ENCODE measurements at places on chromosomes 6 and 20. TPM values are rescaled to one million over a fixed set of nuclear protein-coding genes. Genes with fewer than 3 reads are reported as not detected.

GRCh38 chr6:166381733-166382499, 824 bp downstream of the MPC1 start:
- no peaks in the 10 kb centered on the region for H3K36me3 ChIP-seq
- peak overlapping the region; percentile 93 for H3K4me3 ChIP-seq
- no peaks in the 10 kb centered on the region for H3K27me3 ChIP-seq
- DNase-seq, result no peak
- H3K27ac ChIP-seq, result 0 out of 2 replicates have a peak overlapping the region, but pooled peaks have one; percentile 13

GRCh38 chr20:51493346-51493791, 49.1 kb downstream of the NFATC2 start:
- H3K4me1 ChIP-seq, result peaks cover 1% of the 10 kb centered on the region
- no peak for DNase-seq
- H3K27ac ChIP-seq, result no peak overlapping the region
- H3K4me3 ChIP-seq, result no peak overlapping the region
- H3K36me3 ChIP-seq, result no peaks in the 10 kb centered on the region

KIF25 gene
- total RNA-seq, result 0.44 TPM

GRCh38 chr6:166551754-166552495, 34.6 kb downstream of the RAMACL start:
- no peaks in the 10 kb centered on the region for H3K27me3 ChIP-seq
- H3K36me3 ChIP-seq, result no peaks in the 10 kb centered on the region

- H3K27ac ChIP-seq, result no peak overlapping the region
- H3K4me1 ChIP-seq, result peaks cover 24% of the 10 kb centered on the region
- no peak overlapping the region for H3K4me3 ChIP-seq
- peaks cover 25% of the 10 kb centered on the region for H3K36me3 ChIP-seq
Measured at GRCh38 chr20:62898970-62899632, 27.2 kb downstream of the DIDO1 start.

DNA sequence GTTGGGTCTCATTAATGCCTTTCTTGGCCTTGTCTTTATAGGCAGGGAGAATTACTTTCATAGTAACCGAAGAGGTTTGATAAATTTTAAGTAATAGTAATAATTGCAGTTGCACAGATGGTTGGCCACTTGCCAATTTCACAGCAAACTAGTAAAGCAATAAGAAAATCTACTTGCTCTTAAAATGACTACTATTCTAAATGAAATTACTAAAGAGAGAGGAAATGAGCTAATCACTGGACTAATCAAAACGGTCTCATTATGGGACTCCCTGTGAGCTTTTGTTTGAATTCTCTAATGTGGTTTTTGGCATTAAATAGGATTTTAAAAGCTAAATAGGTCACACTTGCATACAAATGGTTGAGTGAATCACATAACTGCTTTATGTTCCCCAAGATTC, 227.4 kb upstream of the PLN start:
- no peak overlapping the region for H3K27ac ChIP-seq
- no peaks in the 10 kb centered on the region for H3K27me3 ChIP-seq
- no peak overlapping the region for H3K4me3 ChIP-seq

- no peak overlapping the region for H3K4me3 ChIP-seq
- no peaks in the 10 kb centered on the region for H3K27me3 ChIP-seq
- no peak for DNase-seq
- H3K27ac ChIP-seq, result no peak overlapping the region
- H3K36me3 ChIP-seq, result no peaks in the 10 kb centered on the region
Measured at GRCh38 chr20:48684501-48685041, 143.2 kb downstream of the PREX1 start.

DNA sequence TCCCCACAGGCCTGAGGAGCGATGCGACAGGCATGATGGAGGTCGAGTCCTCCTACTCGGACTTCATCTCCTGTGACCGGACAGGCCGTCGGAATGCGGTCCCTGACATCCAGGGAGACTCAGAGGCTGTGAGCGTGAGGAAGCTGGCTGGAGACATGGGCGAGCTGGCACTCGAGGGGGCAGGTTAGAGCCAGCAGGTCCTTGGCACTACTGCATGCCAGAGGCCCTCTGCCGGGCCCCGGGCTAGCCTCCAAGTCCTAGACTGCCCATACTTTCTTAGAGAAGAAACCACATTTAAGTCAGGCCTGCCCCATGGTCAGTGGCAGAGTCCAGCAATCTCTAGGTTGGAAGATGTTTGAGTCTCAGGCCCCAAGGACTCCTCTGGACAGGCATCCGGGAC, 32.1 kb downstream of the PKIG start:
- H3K4me1 ChIP-seq, result peaks cover 10% of the 10 kb centered on the region
- no peak overlapping the region for H3K4me3 ChIP-seq
- no peak for DNase-seq
- H3K27me3 ChIP-seq, result no peaks in the 10 kb centered on the region
- H3K36me3 ChIP-seq, result no peaks in the 10 kb centered on the region

RPL7L1 gene
- 109 TPM for total RNA-seq

DNA sequence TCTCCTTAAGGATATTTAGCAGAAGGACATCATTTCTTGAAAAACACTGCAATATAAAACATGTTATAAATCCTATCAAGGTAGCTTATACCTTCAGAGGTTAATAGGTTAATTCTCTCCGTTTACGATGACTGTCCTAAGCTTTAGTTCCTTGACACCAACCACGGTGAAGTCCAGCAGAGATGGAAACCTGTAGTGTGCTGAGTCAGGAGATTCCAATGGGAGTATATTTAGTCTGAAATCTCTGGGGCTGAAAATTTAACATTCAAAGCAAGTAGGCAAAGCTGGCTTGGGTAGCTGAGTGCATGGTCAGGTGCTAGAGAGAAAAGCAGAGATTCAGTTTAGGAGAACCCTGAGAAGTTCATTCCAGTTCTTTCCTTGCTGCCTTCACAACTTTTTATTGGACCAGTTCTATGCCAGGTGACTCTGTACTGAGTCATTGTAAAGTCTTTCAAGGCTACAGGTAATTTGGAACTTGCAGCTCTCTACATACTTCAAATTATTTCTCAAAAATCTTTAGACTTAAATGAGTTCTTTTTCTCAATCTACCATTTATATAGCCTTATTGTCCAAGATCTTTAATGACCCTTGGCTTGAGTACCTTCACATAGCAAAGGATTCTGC, 1009.4 kb upstream of the FLRT3 start:
- no peak overlapping the region for H3K4me3 ChIP-seq
- H3K4me1 ChIP-seq, result no peaks in the 10 kb centered on the region

DNA sequence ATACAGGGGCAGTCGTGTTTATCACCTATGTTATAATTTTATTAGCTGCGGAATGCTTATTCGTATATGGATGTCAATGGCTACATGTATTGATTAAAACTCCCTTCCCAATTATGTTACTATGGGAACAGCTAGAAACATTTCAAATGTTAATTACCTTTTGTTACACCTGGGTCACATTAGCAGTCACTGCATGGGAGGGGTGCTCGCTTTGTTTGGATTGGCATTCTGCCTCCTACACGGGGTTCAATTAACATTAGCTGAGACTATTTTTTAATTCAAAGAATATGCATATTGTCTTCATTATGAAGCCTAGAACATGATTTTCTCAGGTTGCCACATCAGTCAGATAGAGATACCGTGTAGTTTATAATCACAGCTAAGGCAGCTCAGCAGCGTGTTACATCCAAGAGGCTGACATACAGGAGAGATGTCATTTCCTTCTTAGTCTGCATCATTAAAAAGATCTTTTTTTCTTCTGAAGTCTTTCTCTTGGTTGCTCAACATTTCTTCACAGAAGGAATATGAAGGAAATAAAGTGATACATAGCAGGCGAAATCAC, 76.2 kb upstream of the RPS6KA2 start:
- no peak for DNase-seq
- no peaks in the 10 kb centered on the region for H3K4me1 ChIP-seq
- H3K4me3 ChIP-seq, result no peak overlapping the region
- no peaks in the 10 kb centered on the region for H3K36me3 ChIP-seq
- no peak overlapping the region for H3K27ac ChIP-seq

SPATA25 gene
- 1.8 TPM for total RNA-seq

- no peak for DNase-seq
- no peaks in the 10 kb centered on the region for H3K27me3 ChIP-seq
- H3K4me3 ChIP-seq, result no peak overlapping the region
- no peak overlapping the region for H3K27ac ChIP-seq
- H3K4me1 ChIP-seq, result no peaks in the 10 kb centered on the region
Measured at GRCh38 chr20:50215101-50215690, 24.6 kb downstream of the CEBPB start.

- H3K27me3 ChIP-seq, result no peaks in the 10 kb centered on the region
- H3K4me3 ChIP-seq, result peak within 1 kb of the TSS; percentile 69
- H3K27ac ChIP-seq, result peak within 1 kb of the TSS; percentile 95
- H3K4me1 ChIP-seq, result peaks cover 21% of the 10 kb centered on the region
- no peak for DNase-seq
Measured at GRCh38 chr6:159693128-159693893, at the start of gene SOD2. Gene SOD2 (minus strand): TSS chr6:159693241. CDS start chr6:159693167, 74 bp downstream.

- H3K4me1 ChIP-seq, result no peaks in the 10 kb centered on the region
- H3K36me3 ChIP-seq, result no peaks in the 10 kb centered on the region
- no peak for DNase-seq
- H3K27me3 ChIP-seq, result no peaks in the 10 kb centered on the region
- H3K4me3 ChIP-seq, result no peak overlapping the region
Measured at GRCh38 chr6:97085772-97086171, 161.2 kb downstream of the KLHL32 start.

- no peak overlapping the region for H3K27ac ChIP-seq
- no peaks in the 10 kb centered on the region for H3K36me3 ChIP-seq
- H3K4me1 ChIP-seq, result no peaks in the 10 kb centered on the region
- DNase-seq, result no peak
- no peak overlapping the region for H3K4me3 ChIP-seq
Measured at GRCh38 chr6:158662954-158663624, 13.2 kb downstream of the SYTL3 start.

- H3K27me3 ChIP-seq, result no peaks in the 10 kb centered on the region
- no peak for DNase-seq
- H3K27ac ChIP-seq, result no peak overlapping the region
- H3K4me1 ChIP-seq, result no peaks in the 10 kb centered on the region
Measured at GRCh38 chr6:41122373-41122772, 31.8 kb downstream of the TREML1 start.

DNA sequence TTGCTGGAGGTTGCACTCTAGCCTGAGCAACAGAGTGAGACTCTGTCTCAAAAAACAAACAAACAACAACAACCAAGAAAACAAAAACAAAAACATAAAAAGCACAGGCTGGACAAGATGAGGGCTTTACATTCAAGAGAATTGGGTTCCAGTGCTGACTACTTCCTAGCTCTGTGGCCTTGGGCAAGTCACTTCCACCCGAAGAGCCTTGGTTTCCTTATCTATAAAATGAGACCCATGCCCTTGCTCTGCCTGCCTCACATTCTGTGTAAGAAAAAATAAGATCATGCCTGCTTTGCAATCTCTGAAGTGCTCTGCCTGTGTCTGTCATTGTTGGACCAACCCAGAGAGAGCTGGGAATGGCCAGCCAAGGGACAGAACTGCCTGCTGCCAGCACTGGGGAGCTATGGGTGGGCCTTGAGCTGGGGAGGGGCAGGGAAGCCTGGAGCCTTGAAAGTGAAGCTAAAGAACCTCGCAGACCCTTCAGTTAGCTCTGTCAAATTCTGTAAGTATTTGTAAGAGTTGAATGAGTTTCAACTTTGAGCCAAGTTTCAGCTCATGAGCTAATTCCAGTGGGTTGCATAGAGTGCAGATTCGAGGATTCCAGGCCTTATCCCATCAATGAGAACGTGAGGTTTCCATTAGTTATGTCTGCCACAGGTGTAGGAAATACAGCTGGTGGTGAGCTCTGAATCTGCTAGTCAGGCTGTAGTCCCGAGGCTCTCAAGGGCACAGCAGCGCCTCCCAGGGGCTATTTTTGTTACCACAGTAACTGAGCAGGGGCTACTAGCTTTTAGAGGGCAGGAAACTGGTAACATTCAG, 93.2 kb downstream of the DLGAP4 start:
- DNase-seq, result peak; percentile 39
- H3K27me3 ChIP-seq, result peaks cover 4% of the 10 kb centered on the region
- no peak overlapping the region for H3K27ac ChIP-seq
- H3K4me1 ChIP-seq, result peaks cover 6% of the 10 kb centered on the region
- H3K4me3 ChIP-seq, result no peak overlapping the region

- H3K27me3 ChIP-seq, result no peaks in the 10 kb centered on the region
- no peak overlapping the region for H3K4me3 ChIP-seq
- no peak overlapping the region for H3K27ac ChIP-seq
- no peaks in the 10 kb centered on the region for H3K4me1 ChIP-seq
- DNase-seq, result no peak
- no peaks in the 10 kb centered on the region for H3K36me3 ChIP-seq
Measured at GRCh38 chr6:53216301-53216700, 67.7 kb upstream of the GCM1 start.

OPRM1 gene
- not detected for total RNA-seq

GRCh38 chr6:106102034-106102433, 15.9 kb downstream of the PRDM1 start:
- H3K36me3 ChIP-seq, result peaks cover 2% of the 10 kb centered on the region
- no peak overlapping the region for H3K27ac ChIP-seq
- DNase-seq, result no peak
- H3K4me1 ChIP-seq, result peaks cover 30% of the 10 kb centered on the region
- no peaks in the 10 kb centered on the region for H3K27me3 ChIP-seq

- no peak for DNase-seq
- no peaks in the 10 kb centered on the region for H3K27me3 ChIP-seq
- peak overlapping the region; percentile 84 for H3K27ac ChIP-seq
- H3K4me3 ChIP-seq, result no peak overlapping the region
- no peaks in the 10 kb centered on the region for H3K36me3 ChIP-seq
Measured at GRCh38 chr6:111477481-111477938, 5.5 kb downstream of the REV3L start.

Data from Panc1 (cell line).